ENCODE measurements at places on chromosomes 2 and 18.
A peak's percentile ranks its signal among the peaks of the same experiment; 100 is the strongest.

DNA sequence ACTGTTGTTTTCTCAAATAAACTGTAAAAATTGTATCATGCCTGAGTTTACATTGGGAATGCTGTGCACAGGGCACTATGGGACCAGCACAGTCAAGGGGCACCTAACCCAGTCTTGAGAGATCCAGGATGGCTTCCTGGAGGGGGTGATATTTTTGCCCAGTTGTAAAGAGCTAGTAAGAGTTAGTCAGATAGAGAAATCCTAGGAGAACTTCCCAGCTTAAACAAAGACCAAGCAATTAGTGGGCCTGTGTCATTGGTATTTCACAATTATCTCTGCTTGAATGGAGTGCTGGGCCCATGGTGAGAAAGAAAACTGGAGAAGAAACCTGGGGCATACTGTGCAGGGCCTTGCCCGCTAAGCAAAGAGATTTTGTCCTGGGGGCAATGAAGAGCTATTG lies 12.2 kb downstream of the XDH start:
- DNase-seq: no peak

GRCh38 chr18:43022874-43023273 lies 92.6 kb downstream of the RIT2 start:
- no peak for DNase-seq

DNA sequence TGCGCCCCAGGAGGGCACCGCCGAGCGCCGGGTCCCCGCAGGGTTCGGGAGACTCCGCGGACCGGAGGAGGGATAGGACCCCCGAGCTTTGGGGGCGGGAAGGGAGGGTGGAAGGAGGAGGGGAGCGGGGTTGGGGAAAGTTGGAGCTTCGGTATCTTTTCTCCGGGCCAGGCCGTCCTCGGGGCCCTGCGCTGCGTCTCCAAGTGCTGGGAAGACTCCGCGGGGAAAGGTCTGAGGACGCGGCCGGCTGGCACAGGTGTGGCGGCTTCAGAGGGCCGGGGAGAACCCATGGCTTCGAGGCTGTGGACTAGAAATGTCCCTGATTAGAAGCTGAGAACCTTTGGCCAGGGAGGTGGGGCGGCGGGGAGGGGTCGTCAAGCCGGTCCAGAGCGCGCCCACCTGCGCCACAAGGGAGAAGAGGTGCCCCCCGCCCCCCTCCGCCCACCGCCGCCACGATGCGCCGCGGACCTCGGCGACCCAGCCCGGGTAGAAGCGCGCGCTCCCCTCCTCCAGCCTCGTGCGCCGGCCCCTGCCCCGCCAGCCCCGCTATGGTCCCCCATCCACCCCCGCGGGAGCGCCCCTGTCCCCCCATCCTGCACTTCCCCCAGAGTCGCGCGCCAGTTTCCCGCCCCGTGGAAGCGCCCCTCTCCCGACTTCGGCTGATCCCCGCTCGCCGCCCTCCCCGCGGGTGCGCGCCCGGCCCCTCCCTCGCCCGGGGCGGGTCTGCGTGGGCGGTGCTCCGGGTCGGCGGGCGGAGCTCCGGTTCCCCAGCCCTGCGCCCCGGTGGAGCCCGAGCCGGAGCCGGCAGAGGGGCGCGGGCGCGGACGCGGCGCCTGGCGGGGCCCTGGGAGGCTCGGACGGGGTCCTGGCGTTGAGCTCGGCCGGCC lies at the start of gene SNTG2:
Gene SNTG2, plus strand, starts transcription at position 770 of the 887 bp plus-strand sequence. CDS start 148 bp downstream, outside the sequence.
- no peak for DNase-seq

- no peak for DNase-seq
Measured at GRCh38 chr18:47209171-47209570, 33.0 kb upstream of the IER3IP1 start.

GRCh38 chr2:168336786-168337388 lies 89.5 kb upstream of the STK39 start:
- DNase-seq: no peak

- no peak for DNase-seq
Measured at GRCh38 chr2:189870381-189871085, 86.3 kb downstream of the PMS1 start.

DNA sequence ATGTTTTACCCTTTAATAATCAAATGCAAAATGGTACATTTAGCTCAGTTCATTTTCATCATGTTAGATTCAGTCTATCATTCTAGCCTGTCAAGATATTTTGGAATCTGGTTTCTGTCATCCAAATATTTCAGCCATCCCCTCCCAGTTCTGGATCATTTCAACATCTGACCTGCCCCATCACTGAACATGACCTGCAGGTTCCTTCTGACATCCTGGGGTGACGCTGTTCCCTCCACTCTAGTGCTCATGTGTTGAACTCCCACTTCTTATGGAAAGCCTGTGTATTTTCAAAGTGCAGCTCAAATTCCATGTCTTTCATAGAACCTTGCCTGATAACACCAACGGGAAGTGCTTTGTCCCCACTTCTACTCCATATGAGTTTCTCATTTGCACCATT lies 320.0 kb upstream of the TNP1 start:
- DNase-seq: no peak

- DNase-seq: no peak
Measured at GRCh38 chr2:177891533-177891932, 181.0 kb downstream of the PDE11A start.

- DNase-seq: no peak
Measured at GRCh38 chr2:15780912-15781574, 159.3 kb upstream of the MYCN start.

GRCh38 chr18:55096263-55096951 lies 137.1 kb upstream of the CCDC68 start:
- DNase-seq: no peak

- DNase-seq: peak; percentile 95
Measured at GRCh38 chr2:30366199-30366691, 80.8 kb upstream of the LCLAT1 start.

GRCh38 chr2:154908327-154908726 lies 209.8 kb downstream of the KCNJ3 start:
- DNase-seq: no peak

- DNase-seq: no peak
Measured at GRCh38 chr2:57544624-57545023, 502.0 kb upstream of the VRK2 start.
